ENCODE measurements at places on chromosomes 1 and 21.

GRCh38 chr1:107277022-107277421, 136.2 kb downstream of the NTNG1 start:
- peak; percentile 11 for DNase-seq

- DNase-seq: no peak
Observed at GRCh38 chr21:29808153-29808552, 131.6 kb downstream of the GRIK1 start.

GRCh38 chr1:62013264-62013663, 181.4 kb upstream of the L1TD1 start:
- no peak for DNase-seq

DNA sequence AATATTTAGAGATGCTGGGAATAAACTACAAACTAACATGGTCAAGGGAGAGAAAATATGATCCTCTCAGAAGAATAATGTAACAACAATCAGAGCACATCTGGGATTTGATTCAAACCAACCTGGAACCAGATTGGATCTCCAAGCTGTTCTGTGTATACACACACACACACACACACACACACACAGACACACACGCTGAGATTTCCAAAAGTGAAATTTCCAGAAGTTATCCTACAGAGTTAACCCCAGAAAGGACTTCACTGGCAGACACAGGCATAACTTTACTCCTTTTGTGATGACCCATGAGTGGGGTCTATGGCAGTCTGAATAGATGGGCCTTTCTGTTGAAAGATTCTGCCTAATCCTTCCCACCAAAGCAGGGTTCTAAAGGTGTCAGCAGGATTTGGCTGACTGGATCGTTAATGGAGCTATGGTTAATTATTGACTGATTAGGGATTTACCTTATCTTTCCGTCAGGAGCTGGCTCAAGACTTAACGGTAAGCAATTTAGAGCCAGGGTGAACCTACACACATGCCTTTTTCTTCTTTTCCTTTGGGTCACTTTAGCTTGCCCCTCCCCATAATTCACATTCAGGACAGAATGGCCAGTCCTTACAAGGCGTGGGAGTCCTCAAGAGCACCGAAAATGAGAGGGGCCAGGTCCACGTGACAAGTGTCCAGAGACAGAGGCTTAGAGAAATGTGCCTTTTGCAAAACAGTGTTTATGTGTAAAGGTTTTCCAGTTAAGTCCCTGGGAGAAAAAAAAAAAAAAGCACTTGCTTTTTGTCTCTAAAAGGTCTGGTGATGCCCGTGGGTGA, 10.9 kb upstream of the PROX1 start:
- no peak for DNase-seq

GRCh38 chr21:16538405-16538804, 808.6 kb downstream of the USP25 start:
- DNase-seq: no peak

DNA sequence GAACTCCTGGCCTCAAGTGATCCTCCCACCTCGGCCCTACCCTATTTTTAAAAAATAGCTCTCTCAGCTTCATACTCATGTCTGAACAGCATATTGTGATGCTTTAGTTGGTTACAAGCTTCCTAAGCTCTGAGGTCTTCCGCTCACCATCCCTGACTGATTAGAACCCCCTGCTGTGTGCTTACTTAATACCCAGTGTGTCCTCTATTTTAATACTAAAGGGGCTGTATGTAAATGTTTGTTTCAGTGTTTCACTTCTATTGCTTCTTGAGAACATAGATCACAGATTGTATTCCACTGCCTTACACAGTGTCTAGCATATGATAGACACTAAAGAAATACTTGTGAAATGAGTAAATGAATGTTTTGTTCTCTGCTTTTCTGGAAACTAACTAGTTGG, 29.8 kb downstream of the ZYG11B start:
- no peak for DNase-seq

DNA sequence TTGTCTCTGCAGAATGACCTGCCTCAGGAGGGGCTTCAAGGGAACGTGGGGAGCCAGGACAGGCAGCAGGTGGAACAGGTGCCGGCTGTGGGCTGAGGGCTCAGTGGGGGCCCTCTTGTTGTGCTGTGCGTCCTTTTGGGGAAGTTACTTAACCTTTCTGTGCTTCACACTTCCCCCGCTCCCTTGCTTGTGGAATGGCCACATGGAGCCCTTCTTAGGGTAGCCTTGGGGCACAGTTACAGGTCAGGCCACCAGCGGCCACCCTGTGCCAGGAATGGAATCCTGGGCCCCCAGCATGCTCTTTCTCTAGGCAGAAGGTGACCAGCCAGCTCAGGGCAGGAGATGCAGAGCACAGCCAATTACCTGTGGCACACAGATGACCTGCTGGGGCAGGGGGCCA, 2.6 kb downstream of the IKBKE start:
- no peak for DNase-seq

DNA sequence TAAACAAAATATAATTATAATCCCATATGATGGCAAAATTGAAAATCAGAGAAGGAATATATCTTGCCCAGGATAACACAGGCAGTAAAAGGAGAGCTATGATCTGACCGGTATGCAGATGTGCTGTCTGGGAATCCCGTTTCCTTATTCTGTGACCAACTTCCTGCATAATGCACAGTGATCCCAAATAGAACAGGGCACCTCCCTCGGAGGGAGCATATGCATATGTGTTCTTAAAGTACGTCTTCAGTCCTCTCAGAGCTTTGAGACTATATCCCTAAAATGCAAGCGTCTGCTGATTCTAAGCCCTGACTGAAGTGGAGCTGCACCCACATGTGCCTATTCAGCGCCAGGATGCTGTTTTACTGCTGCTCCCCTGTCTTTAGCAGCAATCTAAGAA, 366.1 kb upstream of the PTBP2 start:
- no peak for DNase-seq

DNA sequence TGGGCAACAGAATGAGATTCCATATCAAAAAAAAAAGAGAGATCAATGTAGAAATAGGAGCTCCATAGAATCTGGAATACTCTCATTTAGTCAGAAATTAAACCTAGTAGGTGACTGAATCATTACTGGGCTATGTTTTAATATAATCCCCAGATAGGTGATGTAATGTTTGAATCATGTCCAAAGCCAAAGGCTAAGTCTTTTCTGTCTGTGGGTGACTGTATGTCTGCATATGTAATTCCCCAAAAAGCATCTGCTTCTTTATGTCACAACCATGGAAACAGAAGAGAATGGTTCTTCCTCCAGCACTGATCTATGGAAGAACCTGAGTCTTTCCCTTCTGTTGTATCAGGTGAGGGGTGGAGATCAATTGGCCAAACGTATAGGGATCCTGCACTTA, 5.8 kb downstream of the LAMC2 start:
- no peak for DNase-seq

- DNase-seq: no peak
Observed at GRCh38 chr1:24293392-24294227, 25.5 kb upstream of the GRHL3 start.

- no peak for DNase-seq
Observed at GRCh38 chr1:27570356-27570755, 33.6 kb downstream of the AHDC1 start.

DNA sequence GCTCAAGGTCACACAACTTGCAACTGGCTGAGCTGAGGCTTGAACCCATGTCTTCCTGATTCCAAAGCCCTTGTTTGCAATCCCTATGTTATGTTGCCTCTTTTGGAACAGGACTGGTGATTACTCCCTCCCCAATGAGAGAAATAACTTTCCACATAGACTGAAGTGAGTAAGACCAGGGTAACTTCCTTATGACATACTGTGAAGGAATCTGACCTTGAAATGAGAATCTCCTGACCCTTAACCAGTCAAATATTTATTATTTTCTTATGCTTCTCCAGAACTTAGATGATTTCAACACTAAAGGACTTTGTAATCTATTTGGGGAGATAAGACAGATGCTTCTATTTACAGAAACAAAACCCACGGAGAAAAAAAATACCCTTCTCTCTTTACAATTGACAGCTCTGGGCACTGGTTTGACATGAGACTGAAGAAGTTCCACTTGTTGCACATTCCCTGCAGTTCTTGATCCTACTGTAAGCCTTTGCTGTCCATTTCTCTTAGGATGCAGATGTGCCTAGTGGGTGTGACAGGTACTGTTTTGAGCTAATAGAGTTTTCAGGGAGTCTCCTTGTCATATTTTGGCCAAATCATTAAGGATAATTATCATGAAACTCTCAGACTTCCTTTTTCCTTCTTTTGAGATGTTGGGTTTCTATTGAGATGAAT, 3.9 kb upstream of the RPTN start:
- no peak for DNase-seq

- no peak for DNase-seq
Observed at GRCh38 chr1:198612471-198613260, 26.2 kb upstream of the PTPRC start.

GRCh38 chr1:162697140-162697895, 65.1 kb downstream of the DDR2 start:
- DNase-seq: no peak

DNA sequence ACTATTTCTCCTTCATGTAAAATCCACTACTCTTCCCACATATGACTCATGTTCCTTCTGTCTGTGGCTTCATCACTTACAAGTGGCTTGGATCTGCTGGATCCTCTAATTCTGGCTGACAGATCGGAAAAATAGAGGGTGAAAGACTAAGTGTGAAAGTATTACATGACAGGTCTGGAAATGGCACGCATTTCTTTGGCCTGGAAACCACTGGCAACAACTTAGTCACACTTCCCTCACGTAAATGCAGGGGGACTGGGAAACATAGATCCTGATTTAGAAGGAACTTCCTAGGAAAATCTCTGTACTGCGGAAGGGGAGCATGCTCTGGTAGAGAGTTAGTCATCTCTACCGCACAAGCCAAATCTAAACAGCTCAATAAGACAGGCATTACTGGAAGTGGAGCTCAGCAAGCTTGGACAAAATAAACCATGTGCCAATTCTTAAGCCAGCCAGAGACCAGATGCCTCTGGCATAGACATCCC, 305.4 kb upstream of the PTBP2 start:
- no peak for DNase-seq
